ENCODE measurements at places on chromosomes 1 and 21. TPM values are rescaled to one million over a fixed set of nuclear protein-coding genes. Genes with fewer than 3 reads are reported as not detected.

The HES3 gene
- total RNA-seq, result not detected

The CAPZB gene
- 284 TPM for total RNA-seq

The OR2AK2 gene
- total RNA-seq, result not detected

The APH1A gene
- 140 TPM for total RNA-seq

The ANKRD34A gene
- total RNA-seq, result 6.9 TPM

The PAX7 gene
- total RNA-seq, result not detected

The CHD5 gene
- 0.82 TPM for total RNA-seq

The SEC16B gene
- not detected for total RNA-seq

The CACNA1S gene
- total RNA-seq, result not detected

DNA sequence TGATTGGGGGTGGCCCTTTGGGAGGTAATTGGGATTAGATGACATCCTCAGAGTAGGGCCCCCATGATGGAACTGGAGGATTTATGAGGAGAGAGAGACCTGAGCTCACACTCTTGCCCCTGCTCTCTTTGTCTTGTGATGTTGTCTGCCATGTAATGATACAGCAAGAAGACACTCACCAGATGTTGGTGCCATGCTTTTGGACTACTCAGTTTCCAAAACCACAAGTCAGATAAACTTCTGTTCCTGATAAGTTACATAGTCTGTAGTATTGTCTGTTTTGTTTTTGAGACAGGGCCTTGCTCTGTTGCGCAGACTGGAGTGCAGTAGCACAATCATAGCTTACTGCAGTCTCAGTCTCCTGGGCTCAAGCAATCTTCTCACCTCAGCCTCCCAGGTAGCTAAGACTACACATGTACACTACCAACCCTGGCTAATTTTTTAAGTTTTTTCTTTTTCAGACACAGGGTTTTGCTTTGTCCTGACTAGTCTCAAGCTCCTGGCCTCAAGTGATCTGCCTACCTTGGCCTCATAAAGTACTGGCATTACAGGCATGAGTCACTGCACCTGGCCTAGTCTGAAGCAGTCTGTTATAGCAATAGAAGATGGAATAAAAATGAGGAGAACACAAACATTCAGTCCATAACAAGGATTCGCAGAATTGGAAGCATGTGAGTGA lies 115.0 kb upstream of the GALNT2 start:
- H3K4me1 ChIP-seq, result no peaks in the 10 kb centered on the region
- H3K27me3 ChIP-seq, result no peaks in the 10 kb centered on the region
- H3K4me3 ChIP-seq, result no peak overlapping the region
- H3K27ac ChIP-seq, result no peak overlapping the region
- DNase-seq, result no peak

DNA sequence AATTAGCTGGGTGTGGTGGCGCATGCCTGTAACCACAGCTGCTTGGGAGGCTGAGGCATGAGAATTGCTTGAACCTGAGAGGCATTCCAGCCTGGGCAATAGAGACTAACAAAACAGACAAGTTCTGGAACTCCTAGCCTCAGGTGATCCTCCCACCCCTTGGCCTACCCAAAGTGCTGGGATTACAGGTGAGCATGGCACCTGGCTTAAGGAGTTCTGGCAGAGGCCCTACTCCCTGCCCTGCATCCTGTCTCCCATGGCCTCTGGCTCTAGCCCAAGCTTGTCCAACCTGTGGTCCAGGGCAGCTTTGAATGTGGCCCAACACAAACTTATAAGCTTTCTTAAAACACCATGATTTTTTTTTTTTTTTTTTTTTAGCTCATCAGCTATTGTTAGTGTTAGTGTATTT lies 20.4 kb downstream of the TOMM20 start:
- H3K36me3 ChIP-seq, result peaks cover 30% of the 10 kb centered on the region
- H3K4me3 ChIP-seq, result no peak overlapping the region
- DNase-seq, result no peak
- H3K27ac ChIP-seq, result no peak overlapping the region
- peaks cover 18% of the 10 kb centered on the region for H3K4me1 ChIP-seq

GRCh38 chr1:25486602-25487001 lies 55.9 kb downstream of the MACO1 start:
- peaks cover 40% of the 10 kb centered on the region for H3K36me3 ChIP-seq
- no peak overlapping the region for H3K4me3 ChIP-seq
- H3K27ac ChIP-seq, result no peak overlapping the region
- DNase-seq, result no peak
- H3K27me3 ChIP-seq, result no peaks in the 10 kb centered on the region

- H3K4me3 ChIP-seq, result no peak overlapping the region
- H3K4me1 ChIP-seq, result no peaks in the 10 kb centered on the region
- no peak for DNase-seq
- no peak overlapping the region for H3K27ac ChIP-seq
- no peaks in the 10 kb centered on the region for H3K27me3 ChIP-seq
- no peaks in the 10 kb centered on the region for H3K36me3 ChIP-seq
Observed at GRCh38 chr21:27614231-27614630, 647.3 kb upstream of the ADAMTS5 start.

DNA sequence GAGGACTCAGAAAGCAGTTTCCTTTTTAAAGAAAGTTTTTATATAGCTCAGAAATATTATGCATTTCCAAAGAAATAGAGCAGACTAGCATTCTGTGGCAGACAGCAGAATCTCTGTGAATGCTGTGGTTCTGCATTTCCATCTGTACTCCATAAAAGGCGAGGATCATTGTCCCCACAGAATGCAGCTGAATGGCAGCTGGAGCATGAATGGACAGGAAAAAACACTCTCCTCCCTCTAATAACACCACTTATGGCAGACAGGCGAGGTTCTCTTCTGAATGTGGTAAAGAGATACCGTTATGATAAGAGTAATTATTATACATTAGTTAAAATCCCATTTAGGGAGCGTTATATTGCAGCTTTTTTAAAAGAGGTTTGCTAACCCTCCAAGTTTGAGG lies 81.4 kb upstream of the WLS start:
- DNase-seq, result no peak
- H3K4me1 ChIP-seq, result no peaks in the 10 kb centered on the region
- H3K36me3 ChIP-seq, result no peaks in the 10 kb centered on the region

DNA sequence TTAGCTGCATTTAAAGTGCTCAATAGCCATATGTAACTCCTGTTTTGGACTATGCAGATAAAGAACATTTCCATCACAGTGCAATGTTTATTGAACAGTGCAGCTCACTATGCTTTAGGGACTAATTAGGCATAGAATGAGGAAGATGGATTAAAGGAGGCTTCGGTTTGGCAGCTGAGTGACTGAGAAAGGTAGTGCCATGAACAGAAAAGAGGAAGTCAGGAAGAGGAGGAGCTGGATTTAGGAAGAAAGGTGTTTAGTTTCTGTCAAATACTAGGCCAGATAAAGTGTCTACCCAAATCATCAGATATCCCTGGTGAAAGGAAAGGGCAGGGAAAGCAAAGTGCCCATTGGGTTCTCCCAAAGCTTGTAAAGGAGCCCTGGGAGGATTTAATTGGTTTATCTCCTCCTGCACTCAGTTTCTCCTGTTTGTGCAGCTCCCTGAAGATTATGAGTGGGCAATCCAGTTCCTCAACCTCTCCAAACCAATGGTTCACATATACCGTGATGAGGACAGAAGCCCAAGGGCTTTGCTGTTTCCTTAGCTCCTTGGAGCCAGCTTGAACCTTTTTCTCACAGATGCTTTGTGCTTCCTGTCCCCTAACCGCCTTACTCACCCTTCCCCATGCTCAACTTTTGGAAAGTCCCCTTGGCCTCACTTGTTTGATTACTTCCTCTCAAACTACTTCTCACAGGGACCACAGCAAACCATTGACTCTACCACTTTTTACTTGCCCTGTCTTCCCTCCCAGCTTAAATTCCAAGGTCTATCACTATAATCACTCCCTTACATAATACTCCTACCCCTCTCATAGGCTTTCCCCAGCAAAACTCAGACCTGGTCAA lies 3.5 kb upstream of the RAP1A start:
- peaks cover 47% of the 10 kb centered on the region for H3K4me1 ChIP-seq
- peak overlapping the region; percentile 25 for H3K4me3 ChIP-seq
- DNase-seq, result peak; percentile 68
- no peak overlapping the region for H3K27ac ChIP-seq
- H3K36me3 ChIP-seq, result no peaks in the 10 kb centered on the region

DNA sequence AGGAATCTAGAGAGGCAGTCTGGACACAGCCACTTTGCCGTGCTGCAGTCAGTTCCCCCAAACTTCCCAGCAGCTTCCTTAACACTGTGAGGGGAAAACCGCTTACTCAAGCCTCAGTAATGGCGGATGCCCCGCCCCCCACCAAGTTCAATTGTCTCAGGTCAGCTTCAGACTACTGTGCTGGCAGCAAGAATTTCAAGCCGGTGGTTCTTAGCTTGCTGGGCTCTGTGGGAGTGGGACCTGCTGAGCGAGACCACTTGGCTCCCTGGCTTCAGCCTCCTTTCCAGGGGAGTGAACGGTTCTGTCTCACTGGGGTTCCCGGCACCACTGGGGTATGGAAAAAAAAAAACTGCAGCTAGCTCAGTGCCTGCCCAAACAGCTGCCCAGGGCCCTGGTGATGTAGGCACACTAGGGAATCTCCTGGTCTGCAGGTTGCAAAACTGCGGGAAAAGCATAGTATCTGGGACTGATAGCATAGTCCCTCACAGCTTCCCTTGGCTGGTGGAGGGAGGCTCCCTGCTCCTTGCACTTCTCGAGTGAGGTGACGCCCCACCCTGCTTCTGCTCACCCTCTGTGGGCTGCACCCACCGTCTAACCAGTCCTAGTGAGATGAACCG lies 23.7 kb upstream of the HFM1 start:
- no peak for DNase-seq
- no peak overlapping the region for H3K27ac ChIP-seq
- no peaks in the 10 kb centered on the region for H3K27me3 ChIP-seq

GRCh38 chr1:93576346-93576745 lies 105.3 kb downstream of the BCAR3 start:
- no peaks in the 10 kb centered on the region for H3K4me1 ChIP-seq
- H3K27ac ChIP-seq, result no peak overlapping the region
- no peaks in the 10 kb centered on the region for H3K36me3 ChIP-seq
- H3K27me3 ChIP-seq, result no peaks in the 10 kb centered on the region
- DNase-seq, result no peak
- H3K4me3 ChIP-seq, result no peak overlapping the region

DNA sequence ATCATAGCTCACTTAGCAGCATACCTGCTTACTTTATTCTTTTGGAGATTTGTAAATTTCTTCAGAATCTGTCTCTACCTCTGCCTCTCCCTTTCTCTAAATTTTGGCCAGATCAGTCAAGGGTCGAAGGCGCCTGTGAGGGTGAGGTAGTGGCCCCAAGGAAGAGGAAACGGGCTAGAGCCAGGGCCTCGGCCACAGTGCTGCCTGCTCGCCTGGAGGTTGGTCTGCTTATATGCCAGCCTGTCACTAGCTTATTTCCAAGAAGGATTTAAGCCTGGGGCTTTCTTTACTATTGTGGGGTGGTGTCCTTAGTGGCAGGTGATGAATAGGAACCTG lies 19.6 kb downstream of the PEX14 start:
- no peak for DNase-seq
- H3K27ac ChIP-seq, result no peak overlapping the region
- no peaks in the 10 kb centered on the region for H3K36me3 ChIP-seq
- H3K27me3 ChIP-seq, result no peaks in the 10 kb centered on the region
- H3K4me3 ChIP-seq, result no peak overlapping the region
- peaks cover 18% of the 10 kb centered on the region for H3K4me1 ChIP-seq

DNA sequence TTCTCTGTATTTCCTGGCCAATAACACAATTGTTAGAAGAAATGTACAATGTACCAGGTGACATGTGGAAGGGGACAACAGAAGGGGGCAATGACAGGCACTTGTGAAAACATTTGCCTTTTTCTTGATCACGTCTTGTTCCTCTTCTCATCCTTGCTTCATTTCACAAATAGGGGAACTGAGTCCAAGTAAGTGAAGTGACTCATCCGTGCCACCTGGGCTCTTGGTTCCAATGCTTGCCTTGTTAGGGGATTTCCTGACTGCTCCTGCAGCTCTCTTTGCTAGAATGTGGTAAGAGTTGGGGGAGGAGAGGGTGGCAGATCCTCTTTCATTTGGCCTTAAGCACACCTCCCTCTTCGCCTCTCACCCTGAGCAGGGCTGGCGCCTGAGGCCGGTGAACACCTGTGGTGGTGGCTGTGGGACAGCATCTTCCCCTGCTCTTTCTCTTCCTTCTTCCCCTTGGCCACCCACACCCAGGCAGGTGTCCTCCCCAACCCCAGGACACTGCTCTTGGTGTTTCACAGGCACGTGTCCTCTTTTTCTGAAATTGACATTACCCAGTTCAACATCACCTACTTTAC lies 2.2 kb upstream of the RHEX start:
- peak; percentile 19 for DNase-seq
- no peaks in the 10 kb centered on the region for H3K4me1 ChIP-seq
- H3K36me3 ChIP-seq, result no peaks in the 10 kb centered on the region

GRCh38 chr1:86933562-86934377 lies 19.3 kb downstream of the HS2ST1 start:
- H3K27me3 ChIP-seq, result no peaks in the 10 kb centered on the region
- H3K4me1 ChIP-seq, result no peaks in the 10 kb centered on the region
- no peak for DNase-seq
- H3K27ac ChIP-seq, result peak overlapping the region; percentile 49
- H3K36me3 ChIP-seq, result no peaks in the 10 kb centered on the region

DNA sequence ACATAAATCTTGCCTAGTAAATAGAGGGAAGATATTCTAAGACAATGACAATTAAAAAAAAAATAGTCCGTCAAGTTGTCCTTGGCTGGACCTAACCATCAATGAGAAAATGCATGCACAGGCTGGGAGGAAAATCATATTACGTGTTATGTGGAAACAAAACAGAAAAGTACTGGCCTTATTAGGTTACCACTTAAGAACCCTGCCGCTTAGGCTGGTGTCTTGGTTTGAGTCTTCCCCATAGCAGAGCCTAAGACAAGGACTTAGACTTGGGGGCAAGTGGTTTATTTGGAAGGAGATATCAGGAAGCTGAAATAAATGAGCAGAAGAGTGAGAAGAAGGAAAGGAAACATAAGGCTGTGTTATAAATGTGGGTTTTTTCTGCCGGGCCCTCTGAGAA lies 186.4 kb downstream of the MRPL39 start:
- no peak overlapping the region for H3K4me3 ChIP-seq
- peaks cover 6% of the 10 kb centered on the region for H3K4me1 ChIP-seq
- H3K27me3 ChIP-seq, result no peaks in the 10 kb centered on the region
- H3K27ac ChIP-seq, result no peak overlapping the region
- no peak for DNase-seq

Data from CD8-positive, alpha-beta memory T cell (primary cell).